ENCODE measurements at places on chromosomes 1 and 21. TPM values are rescaled to one million over a fixed set of nuclear protein-coding genes. Genes with fewer than 3 reads are reported as not detected.

Gene SPATA45
- total RNA-seq: not detected

Gene MYOM3
- not detected for total RNA-seq

Gene CFHR3
- not detected for total RNA-seq

Gene CHI3L1
- not detected for total RNA-seq

Gene SYTL1
- total RNA-seq: 1.5 TPM

Gene CBR3
- total RNA-seq: 17.8 TPM

Gene OR2W3
- total RNA-seq: 0.99 TPM

Gene LEFTY1
- not detected for total RNA-seq

Gene PTPN7
- 0.71 TPM for total RNA-seq

Gene OR2T11
- not detected for total RNA-seq

Gene OR2L13
- total RNA-seq: not detected

Gene KCNJ6
- total RNA-seq: under 0.01 TPM

GRCh38 chr1:54070171-54070837 lies 16.9 kb downstream of the TCEANC2 start:
- DNase-seq: no peak

- no peak for DNase-seq
These were observed 89.6 kb downstream of the NAV1 start for GRCh38 chr1:201628490-201628889.

DNA sequence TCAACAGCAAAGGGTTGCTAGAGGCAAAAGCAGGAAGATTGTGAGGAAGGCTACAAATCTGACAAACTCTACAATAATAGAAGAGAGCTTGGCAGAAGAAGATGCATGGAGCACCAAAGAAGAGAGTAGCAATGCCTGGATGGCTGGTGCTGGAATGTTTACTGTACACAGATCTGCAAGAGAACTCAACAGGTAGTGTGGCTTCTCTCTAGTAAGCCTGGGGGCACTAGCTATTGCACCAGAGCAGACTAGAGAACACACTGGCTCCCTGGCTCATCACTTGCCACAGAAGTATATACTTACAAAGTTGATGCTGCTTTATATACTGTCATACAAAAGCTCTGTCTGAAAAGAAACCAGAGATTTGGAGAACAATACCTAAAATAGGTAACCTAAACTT lies 475.0 kb upstream of the NCAM2 start:
- no peak for DNase-seq

- DNase-seq: no peak
These were observed 241.0 kb downstream of the DISC1 start for GRCh38 chr1:231867607-231868006.

DNA sequence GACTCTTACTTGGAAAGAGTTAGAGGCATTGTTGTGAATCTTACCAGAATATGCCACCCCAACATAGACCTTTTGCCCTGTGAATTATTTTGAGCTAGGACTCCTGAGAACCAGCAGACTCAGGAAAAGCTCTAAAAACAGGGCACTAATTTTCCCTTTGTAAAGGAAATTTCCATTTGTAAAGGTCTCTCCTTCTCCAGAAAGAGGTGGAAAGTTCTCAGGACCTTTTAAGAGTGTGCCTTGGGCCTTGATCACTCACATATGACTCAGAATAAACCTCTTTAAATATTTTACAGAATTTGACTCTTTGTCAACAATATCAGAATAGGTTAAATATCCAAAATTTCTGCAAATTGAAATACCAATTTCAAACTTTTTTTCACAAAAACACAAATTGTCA lies 721.8 kb upstream of the NCAM2 start:
- no peak for DNase-seq

DNA sequence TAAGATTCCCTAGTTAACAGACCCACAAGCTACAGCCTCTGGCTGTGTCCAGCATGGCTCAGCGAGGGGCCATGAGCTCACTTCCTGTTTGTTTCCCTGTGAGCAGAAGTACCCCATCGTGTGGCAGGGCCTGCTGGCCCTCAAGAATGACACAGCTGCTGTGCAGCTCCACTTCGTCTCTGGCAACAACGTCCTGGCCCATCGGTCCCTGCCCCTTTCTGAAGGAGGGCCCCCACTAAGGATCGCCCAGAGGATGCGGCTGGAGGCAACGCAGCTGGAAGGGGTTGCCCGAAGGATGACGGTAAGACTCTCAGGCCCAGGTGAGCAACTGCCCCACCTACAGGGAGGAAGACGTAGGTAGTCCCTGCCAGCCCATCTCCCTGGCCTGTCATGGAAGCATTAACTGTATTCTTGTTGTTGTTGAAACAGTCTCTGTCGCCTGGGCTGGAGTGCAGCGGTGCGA lies 38.2 kb downstream of the ZBTB17 start:
- peak; percentile 62 for DNase-seq

GRCh38 chr1:89600451-89601224 lies 32.3 kb upstream of the LRRC8C start:
- DNase-seq: no peak

DNA sequence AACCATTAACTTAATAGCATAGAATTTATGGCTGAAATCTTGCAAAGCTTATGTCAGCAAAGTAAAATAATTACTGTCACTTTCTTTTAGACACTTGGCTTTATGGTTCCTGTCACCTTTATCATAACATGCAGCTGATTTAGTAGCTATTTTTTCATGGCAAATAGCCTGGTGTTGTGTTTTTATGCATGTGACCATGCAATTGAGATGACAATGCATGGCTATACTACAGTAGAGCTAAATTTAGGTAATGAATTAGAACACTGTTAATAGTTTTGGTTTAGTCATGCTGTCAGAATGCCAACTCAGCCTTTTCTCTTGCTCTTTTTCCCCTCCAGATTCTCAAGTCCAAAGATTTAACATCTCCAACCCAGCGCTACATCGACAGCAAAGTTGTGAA lies 88.6 kb downstream of the TGFB2 start:
- DNase-seq: no peak

- DNase-seq: no peak
These were observed 45.3 kb upstream of the RGS1 start for GRCh38 chr1:192530254-192530653.

- no peak for DNase-seq
These were observed 44.9 kb downstream of the SYNJ1 start for GRCh38 chr21:32682696-32683474.

DNA sequence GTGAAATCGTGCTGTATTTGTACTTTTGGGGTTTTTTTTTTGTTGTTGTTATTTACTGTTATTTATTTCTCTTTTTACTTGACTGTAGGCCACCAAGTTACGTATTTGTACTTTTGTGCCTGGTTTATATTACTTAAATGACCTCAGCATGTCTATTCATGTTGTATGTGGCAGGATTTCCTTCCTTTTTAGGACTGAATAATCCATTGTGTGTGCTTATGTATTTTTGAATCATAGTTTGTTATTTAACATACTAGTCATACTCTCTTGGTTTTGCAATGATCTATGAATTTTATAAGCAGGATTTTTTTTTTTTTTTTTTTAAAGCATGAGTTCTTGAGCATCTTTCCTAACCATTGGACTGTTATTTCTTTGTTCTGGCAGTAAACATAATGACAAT lies 51.2 kb downstream of the RNF2 start:
- no peak for DNase-seq

DNA sequence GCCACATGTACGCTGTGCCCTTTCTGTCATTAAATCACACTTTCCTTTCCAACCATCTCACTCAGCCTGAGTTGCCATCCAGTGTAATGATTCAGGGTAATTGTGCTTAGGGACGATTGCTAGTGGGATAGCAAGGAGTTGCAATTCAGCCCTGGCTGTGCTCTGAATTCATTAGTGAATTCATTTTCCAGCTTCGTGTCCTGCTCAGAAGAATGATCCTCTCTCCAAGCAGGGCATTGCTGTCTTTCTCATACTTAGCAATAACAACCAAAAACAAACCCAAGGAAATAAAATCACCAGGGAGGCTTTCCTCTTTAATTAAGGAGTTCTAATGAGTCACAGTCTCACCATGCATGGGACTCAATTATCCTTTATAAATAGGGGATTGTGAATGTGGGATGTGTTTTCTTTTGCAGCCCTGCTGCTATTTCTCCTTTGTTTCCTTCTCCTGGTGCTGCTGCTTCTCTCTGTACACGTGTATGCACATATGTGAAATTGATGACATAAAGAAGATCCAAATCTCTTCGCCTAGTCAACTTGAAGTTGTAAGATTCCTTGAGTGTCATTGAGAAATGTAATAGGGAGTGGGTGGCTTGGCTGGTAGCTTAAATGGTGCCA lies 167.0 kb downstream of the TSEN15 start:
- DNase-seq: no peak

- no peak for DNase-seq
These were observed 395.5 kb upstream of the PKN2 start for GRCh38 chr1:88288571-88288970.

DNA sequence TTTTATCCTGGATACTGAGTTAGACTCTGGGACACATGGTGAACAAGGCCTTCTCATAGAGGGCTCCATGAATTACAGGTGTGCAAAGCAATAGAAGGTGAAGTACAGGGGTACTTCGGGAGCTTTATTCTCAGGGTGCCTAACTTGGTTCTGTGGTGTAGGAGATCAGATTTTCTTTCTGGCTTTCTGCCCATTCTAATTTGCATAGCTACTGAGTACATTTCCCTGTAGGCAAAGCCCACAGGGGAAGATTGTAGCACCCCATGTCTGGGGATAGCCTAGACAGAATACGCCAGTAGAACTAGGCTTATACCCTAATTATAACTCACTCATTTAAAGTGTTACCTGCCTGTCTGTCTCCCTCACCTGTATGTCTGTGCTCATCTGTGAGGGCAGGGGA lies 49.7 kb downstream of the PGM1 start:
- DNase-seq: no peak

GRCh38 chr1:18899363-18900049 lies 2.8 kb downstream of the ALDH4A1 start:
- DNase-seq: no peak

DNA sequence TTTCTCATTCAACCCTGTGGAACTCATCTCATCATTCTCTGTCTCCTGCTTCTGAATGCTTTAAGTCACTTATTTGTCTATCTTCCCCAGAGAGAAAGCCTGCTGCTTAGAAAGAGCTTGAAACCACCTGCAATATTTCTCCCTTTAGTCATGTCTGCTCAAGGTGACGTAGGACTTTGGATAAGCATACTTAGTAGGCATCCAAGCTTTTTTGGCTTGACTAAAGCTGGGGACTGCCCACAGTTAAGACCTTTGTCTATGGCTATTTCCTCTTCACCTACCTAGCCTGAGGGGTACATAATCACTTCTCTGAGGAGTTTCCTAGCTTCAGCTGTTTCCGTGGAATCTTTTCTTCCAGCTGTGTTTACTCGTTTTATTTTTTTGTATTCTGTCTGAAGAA lies 665.8 kb upstream of the CAMK1G start:
- DNase-seq: no peak

DNA sequence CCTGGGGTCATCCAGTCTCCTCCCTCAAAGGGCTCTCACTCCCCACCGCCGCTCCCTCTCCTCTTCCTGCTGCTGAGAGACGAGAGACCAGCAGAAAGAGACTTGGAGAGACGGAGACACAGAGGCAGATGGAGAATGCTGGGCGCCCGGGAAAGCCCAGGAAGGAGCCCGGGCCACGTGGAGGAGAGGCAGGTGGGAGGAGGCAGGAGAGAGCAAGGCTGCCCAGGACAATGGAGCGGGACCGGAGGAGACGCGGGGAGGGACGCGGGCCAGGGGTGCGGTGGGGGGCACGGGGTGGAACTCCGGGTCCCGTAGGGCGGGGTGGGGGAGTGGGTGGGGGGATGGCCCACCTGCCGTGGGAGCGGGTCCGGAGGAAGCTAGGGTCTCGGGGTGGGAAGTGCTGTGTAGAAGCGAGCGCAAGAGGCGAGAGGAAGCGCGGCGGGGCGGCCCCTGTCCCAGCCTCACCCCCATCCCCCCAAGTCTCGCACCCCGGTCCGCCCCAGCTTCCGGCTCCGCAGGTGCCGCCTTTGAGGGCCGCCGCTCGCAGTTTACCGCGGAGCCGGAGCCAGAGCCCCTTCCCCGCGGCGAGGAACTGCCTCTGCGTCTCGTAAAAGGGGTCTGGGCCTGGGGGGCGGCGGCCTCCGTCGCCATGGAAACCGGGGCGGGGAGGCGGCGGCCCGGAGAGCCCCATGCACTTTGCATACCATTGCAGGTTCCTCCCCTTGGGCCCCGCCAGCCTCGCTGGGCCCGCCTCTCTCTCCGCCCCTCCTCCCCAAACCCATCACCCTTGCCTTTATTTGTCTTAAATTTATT lies 11.7 kb upstream of the EPHA2 start:
- DNase-seq: no peak

DNA sequence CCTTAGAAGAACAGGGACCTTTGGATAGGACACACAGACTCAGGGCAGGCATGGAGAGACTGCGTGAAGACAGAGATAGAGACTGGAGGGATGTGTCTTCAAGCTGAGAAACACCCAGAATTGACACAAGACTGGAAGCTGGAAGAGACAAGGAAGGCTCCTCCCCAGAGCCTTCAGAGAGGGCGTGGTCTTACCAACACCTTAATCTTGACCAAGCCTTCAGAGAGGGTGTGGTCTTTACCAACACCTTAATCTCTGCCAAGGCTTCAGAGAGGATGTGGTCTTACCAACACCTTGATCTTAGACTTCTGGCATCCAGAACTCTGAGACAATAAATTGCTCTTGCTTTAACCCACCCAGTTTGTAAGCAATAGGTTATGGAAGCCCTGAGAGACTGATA lies 481.4 kb upstream of the VAMP3 start:
- no peak for DNase-seq

- DNase-seq: no peak
These were observed 7.3 kb downstream of the GLMN start for GRCh38 chr1:92291372-92291999.

GRCh38 chr1:57683037-57683942 lies 259.4 kb upstream of the DAB1 start:
- DNase-seq: no peak

DNA sequence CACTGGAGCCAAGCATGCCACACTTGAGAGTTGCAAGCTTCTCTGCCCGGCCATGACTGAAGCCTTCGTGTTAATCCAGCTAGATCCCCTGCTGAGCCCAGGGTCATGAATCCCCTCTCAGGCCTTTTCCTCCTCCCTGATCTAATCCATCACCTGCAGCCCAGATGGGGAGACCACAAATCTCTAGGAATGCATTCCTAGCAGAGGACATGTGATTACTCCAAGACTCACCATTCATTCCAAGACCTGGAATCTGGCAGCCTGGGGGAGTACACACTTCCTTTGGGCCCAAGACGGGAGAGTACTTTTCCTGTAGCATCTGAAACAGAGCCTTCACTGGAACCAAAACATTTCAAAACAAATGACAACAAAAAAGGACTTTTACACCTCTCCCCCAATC lies 269.3 kb upstream of the NFIA start:
- DNase-seq: no peak

GRCh38 chr1:226268421-226269124 lies 40.4 kb downstream of the LIN9 start:
- DNase-seq: no peak

GRCh38 chr1:29523576-29523975 lies 287.3 kb downstream of the PTPRU start:
- DNase-seq: peak; percentile 12
